ENCODE measurements at places on chromosomes 7 and 10.

DNA sequence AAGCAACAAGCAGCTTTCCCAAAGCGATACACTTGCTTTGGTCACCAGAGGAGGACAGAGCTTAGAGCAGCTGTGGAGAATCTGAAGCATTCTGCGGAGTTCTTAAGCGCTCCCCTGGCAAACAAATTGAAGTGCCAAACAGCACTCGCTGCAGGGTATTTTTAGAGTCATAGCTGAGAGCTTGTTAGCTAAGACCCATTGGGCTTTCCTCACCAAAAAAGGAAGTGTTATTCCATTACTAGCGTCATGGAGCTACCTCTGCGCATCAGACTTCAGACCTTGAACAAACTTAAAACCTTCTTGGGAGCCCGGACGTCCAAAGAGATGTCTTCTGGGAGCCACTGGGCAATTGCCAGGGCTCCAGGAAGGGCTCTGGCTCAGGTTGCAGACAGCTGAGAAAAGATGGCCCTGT is 23.2 kb upstream of the BMPR1A start:
- DNase-seq, result no peak

GRCh38 chr7:127876393-127876792 is 154.8 kb downstream of the LRRC4 start:
- no peak for DNase-seq

GRCh38 chr10:7417807-7418206 is 7.0 kb upstream of the SFMBT2 start:
- DNase-seq, result no peak

- DNase-seq, result peak; percentile 97
Observed at GRCh38 chr10:68153473-68154210, 44.4 kb downstream of the MYPN start.

- no peak for DNase-seq
Observed at GRCh38 chr10:33482486-33482885, 148.0 kb upstream of the NRP1 start.

DNA sequence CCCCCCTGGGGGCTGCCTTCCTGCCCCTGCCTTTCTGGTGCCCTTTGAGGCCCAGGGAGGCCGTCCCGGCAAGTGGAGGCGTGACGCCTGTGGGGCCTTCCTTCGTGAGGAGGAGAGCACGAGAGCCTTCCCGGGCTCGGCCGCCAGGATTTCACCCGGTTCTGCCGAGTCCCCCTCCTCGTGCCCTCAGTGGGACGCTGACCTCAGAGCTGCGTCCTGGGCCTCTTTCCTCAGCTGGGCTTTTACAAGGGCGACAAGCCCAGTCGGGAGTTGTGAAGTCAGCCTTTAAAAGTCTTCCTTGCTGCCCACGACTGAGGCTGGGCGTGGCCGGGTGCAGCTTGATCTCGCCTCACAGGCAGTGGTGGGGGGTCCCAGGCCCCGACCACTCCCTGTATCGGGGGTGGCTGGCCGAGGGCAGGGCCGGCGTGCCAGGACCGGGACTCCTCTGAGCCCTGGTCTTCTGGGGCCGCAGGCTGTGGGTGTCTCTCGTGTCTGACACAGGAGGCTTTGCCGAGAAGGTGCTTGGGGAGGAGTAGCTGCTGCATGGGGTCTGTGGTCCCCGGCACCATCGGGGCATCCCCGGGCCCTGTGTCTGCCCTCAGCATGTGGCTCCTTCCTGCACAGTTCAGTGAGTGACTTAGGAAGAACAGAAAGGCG is 41.8 kb downstream of the FAM20C start:
- no peak for DNase-seq

GRCh38 chr7:66693331-66693730 is 47.2 kb upstream of the RABGEF1 start:
- no peak for DNase-seq

GRCh38 chr10:5752301-5752871 is 60.8 kb downstream of the GDI2 start:
- DNase-seq, result no peak

- DNase-seq, result no peak
Observed at GRCh38 chr10:86312701-86313270, 53.8 kb downstream of the GRID1 start.

DNA sequence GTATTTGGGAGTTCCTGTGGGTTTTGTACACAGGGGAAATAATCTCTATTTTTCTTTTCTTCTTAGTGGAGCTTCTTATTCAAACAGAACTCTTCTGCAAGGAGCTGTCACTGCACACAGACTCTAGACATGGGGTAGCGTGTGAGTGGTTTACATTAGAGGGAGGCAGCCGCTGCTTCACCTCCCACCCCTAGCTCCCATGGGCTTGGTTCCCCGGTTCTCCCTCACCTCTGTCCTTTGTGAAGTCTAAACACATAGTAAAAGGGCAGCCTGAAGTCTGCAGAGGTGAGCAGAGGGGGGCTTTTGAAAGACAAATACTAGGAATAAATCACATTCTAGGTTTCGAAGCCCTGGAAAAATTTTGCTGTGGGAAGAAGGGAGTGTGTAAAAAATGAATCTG is 5.5 kb downstream of the ASB4 start:
- no peak for DNase-seq

DNA sequence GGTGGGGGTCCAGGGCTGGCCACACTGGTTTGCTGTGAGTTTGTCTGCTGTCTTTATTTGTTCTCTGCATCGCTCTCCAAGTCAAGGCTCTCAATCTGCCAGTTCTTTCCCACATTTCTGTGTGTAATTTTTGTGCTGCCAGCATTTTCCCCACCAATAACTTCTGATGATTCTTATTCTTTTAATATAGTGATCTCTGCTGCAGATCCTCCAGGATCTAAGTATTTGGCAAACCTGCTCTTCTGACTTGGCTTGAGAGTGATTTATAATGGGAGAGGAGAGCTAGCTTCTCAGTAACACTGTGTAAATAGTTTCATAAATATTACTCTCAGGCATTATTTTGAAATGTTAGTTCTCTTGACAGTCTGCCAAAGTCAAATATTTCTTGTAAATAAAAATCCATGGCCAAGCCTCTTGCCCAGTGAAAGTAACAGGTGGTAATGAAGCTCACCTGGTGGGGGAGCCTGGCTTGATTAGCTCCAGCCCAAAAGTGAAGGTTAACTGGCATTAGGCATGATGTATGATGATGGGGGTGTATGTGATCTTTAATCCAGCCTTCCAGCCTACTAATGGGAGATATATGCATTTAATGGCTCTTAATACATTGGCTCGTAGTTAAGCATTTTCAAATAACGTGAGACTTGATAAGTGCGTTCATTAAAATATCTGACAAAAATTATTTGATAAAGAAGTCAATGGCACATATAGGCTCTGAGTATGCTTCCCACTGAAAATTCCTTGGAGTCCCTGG is 1055.9 kb downstream of the KCNMA1 start:
- no peak for DNase-seq

GRCh38 chr7:2993868-2994267 is 49.8 kb downstream of the CARD11 start:
- no peak for DNase-seq

DNA sequence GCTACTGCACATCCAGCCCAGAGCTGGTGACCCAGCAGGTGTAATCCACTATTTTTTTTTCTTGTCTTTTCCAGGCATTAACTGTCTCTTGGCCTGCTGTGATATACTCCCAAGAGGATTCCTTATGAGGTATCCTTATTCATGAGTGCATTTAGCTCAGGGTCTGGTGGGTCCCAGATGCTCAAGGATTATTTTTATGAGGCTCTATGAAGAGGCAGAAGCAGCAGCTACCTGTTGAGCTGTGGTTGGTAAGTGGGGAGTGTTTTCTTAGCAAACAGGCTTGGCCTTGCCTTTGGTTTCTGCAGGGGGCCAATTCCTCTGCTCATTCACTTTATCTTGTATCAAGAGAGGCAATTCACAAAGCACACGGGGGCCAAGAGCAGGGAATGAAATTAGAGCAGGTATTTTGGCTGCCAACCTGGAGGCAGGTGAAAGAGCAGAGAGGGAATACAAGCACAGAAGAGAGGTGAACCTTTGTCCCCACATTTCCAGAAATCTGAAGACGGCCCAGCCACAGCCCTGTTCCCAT is 221.6 kb downstream of the TMEM178B start:
- no peak for DNase-seq

DNA sequence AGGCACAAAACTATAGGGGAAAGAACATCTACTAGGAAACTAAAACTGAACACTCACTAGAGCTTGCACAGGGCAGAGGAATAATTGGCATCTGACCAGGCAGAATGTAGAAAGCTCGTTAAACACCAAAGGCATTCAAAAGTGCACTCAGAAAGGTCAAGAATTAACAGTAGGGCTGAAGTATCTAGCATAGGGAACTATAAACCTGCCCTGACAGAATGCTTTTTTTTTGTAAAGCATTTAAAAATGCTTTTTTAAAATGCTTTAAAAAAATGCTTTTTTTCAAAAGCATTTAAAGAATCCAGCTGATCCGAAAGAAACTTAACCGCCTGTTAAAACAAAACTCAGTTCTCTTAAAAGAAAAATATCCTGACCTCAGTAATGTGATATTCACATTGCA is 74.6 kb upstream of the EGFR start:
- DNase-seq, result no peak

DNA sequence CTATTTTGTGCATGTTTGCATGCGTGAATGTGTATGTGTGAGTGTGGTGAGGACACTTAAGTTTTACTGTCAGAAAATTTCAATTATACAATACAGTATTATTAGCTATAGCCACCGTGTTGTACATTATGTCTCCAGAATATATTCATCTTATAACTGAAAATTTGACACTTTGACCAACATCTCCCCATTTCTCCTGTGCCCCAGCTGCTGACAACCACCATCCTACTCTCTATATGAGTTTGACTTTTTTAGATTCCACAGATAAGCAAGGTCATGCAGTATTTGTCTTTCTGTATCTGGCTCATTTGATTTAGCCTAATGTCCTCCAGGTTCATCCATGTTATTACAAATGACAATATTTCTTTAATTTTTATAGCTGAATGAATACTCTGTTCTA is 195.0 kb downstream of the GPR37 start:
- DNase-seq, result no peak

DNA sequence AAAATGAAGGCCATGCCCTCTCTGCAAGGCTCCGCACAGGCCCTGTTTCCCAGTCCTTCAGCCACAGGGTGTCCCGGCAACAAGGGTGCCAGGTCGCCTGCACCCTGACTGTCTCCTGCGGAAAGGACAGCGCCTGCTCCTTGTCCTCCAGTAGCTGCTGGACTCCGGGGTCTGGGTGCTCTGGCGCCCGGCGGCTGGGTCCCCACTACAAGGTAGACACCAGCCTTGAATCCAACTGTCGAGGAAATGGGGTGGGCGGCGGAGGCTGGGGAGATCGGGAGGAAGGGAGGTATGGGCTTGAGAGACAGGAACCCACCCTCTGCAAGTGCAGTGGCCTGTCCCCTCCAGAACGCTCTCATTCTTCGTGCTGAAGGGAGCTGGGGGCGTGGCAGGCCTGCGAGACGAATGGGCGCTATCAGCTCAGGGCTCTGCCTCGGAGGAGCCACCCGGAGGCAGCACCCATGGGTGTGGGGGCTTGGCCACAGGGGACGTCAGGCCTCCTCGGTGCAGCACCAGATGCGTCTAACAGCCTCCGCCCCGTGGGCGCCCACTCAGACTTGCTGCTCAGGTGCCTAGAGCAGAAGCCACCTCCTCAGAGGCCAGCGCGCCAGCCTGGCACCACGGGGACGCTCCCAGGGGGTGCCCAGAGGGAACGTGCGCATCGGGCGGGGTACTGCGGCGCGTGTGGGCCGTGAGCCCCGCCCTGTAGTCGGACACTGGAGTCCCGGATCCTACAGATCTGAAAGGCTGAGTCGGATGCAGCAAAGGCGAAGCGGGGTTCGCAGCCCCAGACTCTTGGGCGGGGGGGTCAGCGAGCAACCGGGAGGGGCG is 15.6 kb downstream of the ADAM8 start:
- no peak for DNase-seq

GRCh38 chr10:96357038-96357620 is 1.7 kb downstream of the OPALIN start:
- DNase-seq, result no peak

- no peak for DNase-seq
Observed at GRCh38 chr7:152200395-152200794, 174.9 kb downstream of the GALNT11 start.

DNA sequence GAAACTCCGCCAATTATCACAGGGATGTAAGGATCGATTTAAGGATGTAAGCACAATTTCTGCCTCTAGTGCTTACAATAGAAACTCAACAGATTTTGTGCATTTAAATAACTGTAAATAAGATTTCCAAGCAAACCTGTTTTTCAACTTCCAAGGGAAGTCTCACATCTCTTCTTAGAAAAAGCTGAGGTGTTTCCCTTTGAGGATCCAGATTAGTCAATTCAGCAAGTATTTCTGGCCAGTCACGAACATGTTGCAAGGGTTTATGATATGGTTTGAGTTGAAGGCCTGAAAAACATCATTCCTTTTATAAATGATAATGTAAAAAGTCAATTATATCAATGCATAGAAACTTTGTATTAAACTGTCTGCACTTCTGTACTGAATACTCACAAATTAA is 23.9 kb downstream of the KRIT1 start:
- no peak for DNase-seq

- DNase-seq, result no peak
Observed at GRCh38 chr10:71462062-71462935, 65.6 kb downstream of the CDH23 start.

DNA sequence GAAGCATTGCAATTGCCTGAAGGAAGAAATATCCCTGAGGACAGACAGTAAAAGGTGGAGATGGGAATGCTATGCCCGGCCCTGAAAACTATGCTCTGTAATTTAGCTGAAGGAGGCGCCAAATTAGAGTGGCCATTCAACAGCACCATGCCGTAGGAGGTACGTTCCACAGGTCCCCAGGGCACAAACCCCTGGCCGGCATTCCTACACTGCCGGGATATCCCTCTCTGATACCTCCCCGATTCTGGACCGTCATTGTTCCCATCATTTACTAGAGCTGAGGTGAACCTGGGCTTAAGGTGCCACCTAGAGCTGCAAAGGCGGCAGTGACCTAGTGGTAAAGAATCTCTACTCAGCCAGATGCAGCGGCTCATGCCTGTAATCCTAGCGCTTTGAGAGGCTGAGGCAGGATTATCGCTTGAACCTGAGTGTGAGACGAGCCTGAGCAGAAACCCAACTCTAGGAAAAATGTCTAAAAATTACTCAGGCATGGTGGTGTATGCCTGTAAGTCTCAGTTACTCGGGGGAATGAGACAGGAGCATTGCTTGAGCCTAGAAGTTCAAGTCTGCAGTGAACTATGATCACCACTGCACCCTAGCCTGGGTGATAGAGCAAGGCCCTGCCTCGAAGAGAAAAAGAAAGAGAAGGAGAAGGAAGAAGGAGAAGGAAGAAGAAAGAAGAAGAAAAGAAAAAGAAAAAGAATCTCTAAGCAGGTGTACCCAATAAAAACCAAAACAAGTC is 53.0 kb upstream of the TNKS2 start:
- no peak for DNase-seq

- no peak for DNase-seq
Observed at GRCh38 chr10:31315453-31315852, 3.6 kb upstream of the ZEB1 start.

All from AG04449 (cell line).